ENCODE measurements at places on chromosomes 16 and 17.

DNA sequence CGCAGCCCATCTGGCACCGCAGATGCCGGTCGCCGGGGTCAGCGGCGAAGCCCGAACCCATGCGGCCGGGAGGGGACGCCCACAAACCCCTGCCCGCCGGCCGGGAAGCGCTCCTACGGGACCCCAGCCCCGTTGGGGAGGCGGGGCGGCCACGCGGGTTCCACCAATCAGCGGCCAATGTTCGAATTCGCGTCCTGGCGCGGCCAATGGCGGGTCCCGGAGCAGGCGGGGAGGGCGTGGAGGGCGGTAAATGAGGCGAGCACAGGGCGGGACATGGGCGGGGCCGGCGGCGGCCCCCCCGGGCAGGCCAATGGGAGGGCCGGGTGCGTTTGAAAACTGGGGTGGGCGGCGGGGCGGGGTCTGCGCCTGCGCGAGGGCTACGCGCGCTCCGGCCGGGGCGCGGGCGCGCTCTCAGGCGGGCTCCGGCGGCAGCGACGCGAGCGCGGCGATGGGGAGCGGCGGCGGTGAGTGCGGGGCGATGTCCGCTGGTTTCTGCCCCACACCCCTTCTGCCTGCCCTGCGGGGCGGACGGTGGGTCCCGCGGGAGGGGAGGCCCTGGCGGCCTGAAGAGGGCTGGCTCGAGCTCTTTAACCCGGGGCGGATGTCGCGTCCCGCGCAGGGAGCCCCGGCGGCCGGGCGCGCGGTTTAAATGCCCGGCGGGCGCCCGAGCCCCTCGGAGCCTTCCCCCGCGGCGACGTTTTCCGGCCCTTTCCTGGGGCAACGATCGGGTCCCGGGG, at the start of gene CCNF:
CCNF (plus strand) TSS at position 414 of the 737 bp plus-strand sequence; CDS start at position 449, 35 bp downstream.
- DNase-seq, result peak; percentile 98

GRCh38 chr17:61337290-61337689, 62.4 kb upstream of the TBX2 start:
- no peak for DNase-seq

GRCh38 chr17:8237175-8237574, 10.7 kb downstream of the CTC1 start:
- DNase-seq, result no peak

- DNase-seq, result no peak
These were observed 273.9 kb upstream of the MAF start for GRCh38 chr16:79874391-79874790.

GRCh38 chr16:30842971-30843370, 50.9 kb downstream of the BCL7C start:
- no peak for DNase-seq

- no peak for DNase-seq
These were observed 38.6 kb upstream of the TENT4B start for GRCh38 chr16:50114357-50115129.
